ENCODE measurements at places on chromosomes 11 and 22.

- H3K4me1 ChIP-seq = peaks cover 46% of the 10 kb centered on the region
- peak; percentile 18 for DNase-seq
- H3K4me3 ChIP-seq = no peak overlapping the region
- H3K27me3 ChIP-seq = peaks cover 6% of the 10 kb centered on the region
- H3K36me3 ChIP-seq = no peaks in the 10 kb centered on the region
These were observed 3.1 kb upstream of the CAVIN3 start for GRCh38 chr11:6323291-6323905.

- no peaks in the 10 kb centered on the region for H3K4me1 ChIP-seq
- no peaks in the 10 kb centered on the region for H3K27me3 ChIP-seq
- H3K27ac ChIP-seq = no peak overlapping the region
- no peak overlapping the region for H3K4me3 ChIP-seq
These were observed 118.6 kb downstream of the ARHGAP42 start for GRCh38 chr11:100805506-100806199.

DNA sequence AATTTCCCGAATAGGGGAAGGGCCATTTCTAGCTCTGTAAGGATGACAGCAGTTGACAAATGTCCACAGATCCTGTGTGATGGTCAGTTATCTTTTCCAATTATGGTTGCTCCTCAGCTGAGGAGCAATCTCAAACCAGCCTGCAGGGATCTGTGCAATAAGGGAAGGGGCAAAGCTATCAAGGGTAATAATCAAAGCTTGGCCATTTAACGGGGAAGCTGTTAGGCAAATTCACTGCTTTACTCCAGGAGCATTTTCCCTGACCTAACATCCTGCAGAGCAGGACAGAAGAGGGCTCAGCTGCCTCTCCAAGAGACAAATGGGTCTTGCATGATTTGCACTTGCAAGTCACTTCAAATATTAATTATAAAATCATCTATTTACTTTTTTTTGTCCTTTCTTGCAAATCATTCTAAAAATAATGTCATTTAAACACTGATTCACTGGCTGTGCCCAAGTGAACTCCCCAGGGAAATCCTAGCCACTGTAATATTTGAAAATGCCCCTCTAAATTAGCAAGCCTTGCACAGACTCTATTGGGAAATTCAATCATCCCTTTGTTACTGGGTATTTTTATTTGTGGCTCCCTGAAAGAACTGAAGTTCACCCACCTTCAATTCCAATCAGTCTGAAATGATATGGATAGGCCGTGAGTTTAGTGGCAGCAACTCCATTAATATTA, 1256.7 kb downstream of the LRRC4C start:
- H3K4me1 ChIP-seq = no peaks in the 10 kb centered on the region
- no peak overlapping the region for H3K27ac ChIP-seq

GRCh38 chr11:119747868-119748660, 19.1 kb upstream of the NECTIN1 start:
- no peak overlapping the region for H3K27ac ChIP-seq
- DNase-seq = no peak
- H3K4me3 ChIP-seq = no peak overlapping the region

- H3K36me3 ChIP-seq = no peaks in the 10 kb centered on the region
- no peak overlapping the region for H3K4me3 ChIP-seq
- H3K4me1 ChIP-seq = no peaks in the 10 kb centered on the region
- H3K27ac ChIP-seq = no peak overlapping the region
- no peaks in the 10 kb centered on the region for H3K27me3 ChIP-seq
These were observed 3.1 kb upstream of the MMP8 start for GRCh38 chr11:102727890-102728289.

DNA sequence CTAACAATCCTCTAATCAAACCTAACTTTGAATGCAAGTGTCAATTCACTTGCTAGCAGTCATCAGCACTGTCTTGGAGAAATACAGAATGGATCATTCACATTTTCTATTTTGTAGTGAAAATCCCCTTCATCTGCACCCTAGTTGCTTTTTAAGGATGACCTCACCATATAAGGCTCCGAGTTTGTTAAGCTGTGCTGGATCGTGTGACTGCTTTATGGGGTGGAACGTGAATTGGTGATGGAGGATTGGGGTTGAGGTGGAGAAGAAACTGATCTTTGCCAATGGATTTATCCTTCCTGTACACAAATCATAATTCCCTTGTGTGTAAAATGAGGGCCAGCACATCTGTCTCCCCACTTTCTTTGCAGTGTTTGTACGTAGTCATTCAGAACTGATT, 85.6 kb upstream of the TBCEL start:
- no peaks in the 10 kb centered on the region for H3K4me1 ChIP-seq
- no peak overlapping the region for H3K4me3 ChIP-seq
- H3K27ac ChIP-seq = no peak overlapping the region
- no peak for DNase-seq
- H3K36me3 ChIP-seq = no peaks in the 10 kb centered on the region

DNA sequence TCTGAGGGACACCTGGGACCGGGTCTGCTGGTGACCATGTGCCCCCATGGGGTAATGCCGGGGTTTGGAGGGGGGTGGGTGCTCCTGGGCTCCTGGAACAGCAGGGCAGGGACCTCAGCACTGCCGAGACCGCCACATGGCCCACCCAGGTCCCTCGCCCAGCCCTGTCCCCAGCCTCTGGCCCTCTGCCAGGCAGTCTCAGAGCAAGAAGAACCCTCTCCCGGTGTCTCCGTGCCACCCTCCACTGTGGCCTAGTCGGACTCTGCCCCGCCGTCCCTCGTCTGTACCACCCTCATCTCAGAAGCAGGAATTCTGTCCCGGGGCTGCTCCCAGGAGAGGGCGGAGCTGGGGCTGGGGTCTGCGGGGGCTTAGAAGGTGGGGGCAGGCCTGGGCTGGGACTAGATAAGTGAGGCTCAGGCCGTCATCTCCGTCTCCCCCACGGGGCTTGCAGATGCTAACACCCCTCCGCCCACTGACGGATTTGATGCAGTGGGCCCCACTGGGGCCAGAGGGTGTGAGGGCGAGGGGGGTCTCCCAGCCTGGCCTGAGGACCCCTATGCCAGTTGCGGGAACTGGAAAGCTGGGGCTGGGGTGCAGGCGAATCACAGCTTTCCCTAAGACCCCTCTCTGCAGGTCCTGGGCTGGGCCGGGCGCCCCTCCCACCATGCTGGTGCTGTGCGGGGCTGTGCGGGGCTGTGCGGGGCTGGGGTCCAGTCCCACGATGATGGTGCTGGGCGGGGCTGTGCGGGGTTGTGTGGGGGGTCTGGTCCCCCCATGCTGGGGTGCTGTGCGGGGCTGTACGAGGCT, 1.1 kb downstream of the MUC5AC start:
- H3K27ac ChIP-seq = peak overlapping the region; percentile 34
- H3K4me3 ChIP-seq = peak overlapping the region; percentile 30
- H3K4me1 ChIP-seq = peaks cover 8% of the 10 kb centered on the region
- DNase-seq = peak; percentile 42
- peaks cover 31% of the 10 kb centered on the region for H3K36me3 ChIP-seq
- no peaks in the 10 kb centered on the region for H3K27me3 ChIP-seq

DNA sequence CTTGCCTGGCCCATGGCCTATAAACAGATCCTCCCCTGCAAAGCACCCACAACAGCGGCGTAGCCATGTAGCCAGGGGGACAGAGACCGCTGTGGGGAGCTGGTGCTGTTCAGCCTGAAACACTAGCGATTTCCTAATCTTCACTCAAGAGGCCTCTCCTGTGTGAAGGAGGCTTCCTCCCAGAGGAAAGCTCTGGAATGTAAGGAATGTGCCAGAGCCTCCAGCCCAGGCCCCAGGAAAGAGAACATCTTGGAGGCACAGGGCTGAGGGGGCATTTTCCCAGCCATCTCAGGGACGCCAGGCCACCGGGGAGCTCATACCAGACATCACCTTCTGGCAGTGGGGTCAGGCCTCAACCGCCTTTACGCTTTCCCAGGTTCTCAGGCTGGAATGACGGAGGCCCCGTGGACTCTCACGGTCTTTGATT, 24.0 kb downstream of the MIAT start:
- no peak overlapping the region for H3K4me3 ChIP-seq
- H3K27me3 ChIP-seq = no peaks in the 10 kb centered on the region
- no peak overlapping the region for H3K27ac ChIP-seq
- peaks cover 18% of the 10 kb centered on the region for H3K36me3 ChIP-seq
- no peaks in the 10 kb centered on the region for H3K4me1 ChIP-seq
- no peak for DNase-seq

DNA sequence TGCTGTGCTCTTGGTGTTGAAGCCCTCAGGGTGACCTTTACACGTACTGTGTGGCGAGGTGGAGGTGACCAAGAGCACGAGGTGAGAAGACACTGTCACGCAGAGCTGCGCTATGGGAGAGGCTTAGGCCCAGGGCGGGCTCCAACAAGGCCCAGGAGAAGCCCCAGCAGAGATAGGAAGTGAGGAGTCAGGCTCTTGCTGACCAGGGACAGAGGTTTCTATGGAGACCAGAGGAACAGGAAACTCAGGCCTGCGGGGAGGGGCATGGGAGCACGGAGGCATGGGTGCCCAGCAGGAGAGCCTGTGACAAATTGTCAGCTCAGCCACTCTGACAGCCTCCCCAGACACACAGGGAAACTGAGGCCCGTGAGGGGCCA, 15.8 kb downstream of the DGKZ start:
- peak overlapping the region; percentile 69 for H3K27ac ChIP-seq
- peak; percentile 46 for DNase-seq
- no peaks in the 10 kb centered on the region for H3K36me3 ChIP-seq

GRCh38 chr11:111173221-111173620, 72.3 kb upstream of the POU2AF2 start:
- H3K4me1 ChIP-seq = no peaks in the 10 kb centered on the region
- H3K27ac ChIP-seq = no peak overlapping the region
- no peak overlapping the region for H3K4me3 ChIP-seq
- no peaks in the 10 kb centered on the region for H3K27me3 ChIP-seq

DNA sequence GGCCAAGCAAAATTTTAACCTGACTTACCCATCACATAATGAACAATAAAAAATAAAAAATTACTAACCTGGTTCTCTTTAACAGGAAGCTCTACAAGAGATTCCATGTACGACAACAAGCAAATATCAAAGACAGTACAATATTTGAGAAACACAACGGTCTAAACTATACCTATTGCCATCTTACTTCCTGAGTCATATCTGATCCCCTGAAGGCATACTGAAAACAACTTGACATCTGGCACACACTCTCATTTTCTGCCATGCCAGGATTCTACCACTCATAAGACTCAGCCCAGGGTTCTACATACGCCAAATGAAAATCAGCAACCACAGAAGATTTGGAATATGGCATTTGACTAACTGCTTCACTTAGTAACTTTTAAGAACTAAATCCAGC, 13.8 kb downstream of the DENND5A start:
- H3K27ac ChIP-seq = no peak overlapping the region
- H3K4me1 ChIP-seq = peaks cover 24% of the 10 kb centered on the region
- no peaks in the 10 kb centered on the region for H3K36me3 ChIP-seq
- DNase-seq = no peak

DNA sequence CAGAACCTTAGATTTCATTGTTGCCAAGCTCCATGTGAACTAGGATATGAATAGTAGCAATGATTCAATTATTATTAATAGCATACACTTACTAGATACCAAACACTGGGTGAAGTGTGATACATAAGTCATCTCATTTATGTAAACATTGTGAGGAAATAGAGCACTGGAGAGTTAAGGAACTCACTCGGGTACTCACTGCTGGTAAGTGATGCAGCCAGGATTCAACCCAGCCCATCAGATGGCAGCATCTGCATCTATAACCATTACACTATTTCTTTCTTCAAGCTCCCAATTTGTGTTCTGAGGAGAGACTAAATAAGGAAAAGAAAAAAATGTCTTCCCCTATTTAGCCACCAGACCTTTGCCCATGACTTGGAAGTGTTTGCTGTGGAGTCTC, 10.2 kb upstream of the ALG8 start:
- no peak overlapping the region for H3K27ac ChIP-seq
- H3K4me3 ChIP-seq = no peak overlapping the region
- H3K4me1 ChIP-seq = no peaks in the 10 kb centered on the region
- no peaks in the 10 kb centered on the region for H3K36me3 ChIP-seq

- H3K36me3 ChIP-seq = no peaks in the 10 kb centered on the region
- no peaks in the 10 kb centered on the region for H3K27me3 ChIP-seq
- peak; percentile 6 for DNase-seq
- no peak overlapping the region for H3K4me3 ChIP-seq
These were observed 324.2 kb downstream of the DCDC1 start for GRCh38 chr11:31045335-31045734.

DNA sequence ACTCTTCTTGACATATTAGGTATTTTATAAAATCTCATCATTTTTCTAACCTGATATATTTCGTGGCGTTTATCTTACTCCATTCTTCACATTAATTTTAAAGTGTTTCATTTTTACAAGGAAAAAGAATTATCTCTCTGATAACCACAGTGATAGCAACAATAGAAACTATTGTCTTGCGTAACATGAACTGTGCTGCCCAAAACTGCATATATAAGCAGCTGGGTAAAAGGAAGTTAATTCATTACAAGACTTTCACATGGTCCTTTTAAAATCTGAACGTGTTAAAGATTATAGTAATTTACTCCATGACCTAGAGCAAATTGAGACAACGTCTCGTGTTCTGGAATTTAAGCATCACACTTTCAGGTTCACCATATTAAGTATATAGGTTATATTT, 210.4 kb upstream of the GRIA4 start:
- H3K27me3 ChIP-seq = no peaks in the 10 kb centered on the region
- no peaks in the 10 kb centered on the region for H3K36me3 ChIP-seq
- no peak overlapping the region for H3K4me3 ChIP-seq
- H3K27ac ChIP-seq = no peak overlapping the region

- H3K4me1 ChIP-seq = no peaks in the 10 kb centered on the region
- no peak for DNase-seq
- H3K4me3 ChIP-seq = no peak overlapping the region
- no peaks in the 10 kb centered on the region for H3K27me3 ChIP-seq
- H3K36me3 ChIP-seq = no peaks in the 10 kb centered on the region
These were observed 72.4 kb upstream of the FAT3 start for GRCh38 chr11:92152245-92152644.

GRCh38 chr11:59802639-59803176, 7.9 kb downstream of the MRPL16 start:
- H3K27me3 ChIP-seq = no peaks in the 10 kb centered on the region
- peak overlapping the region; percentile 5 for H3K27ac ChIP-seq
- peaks cover 78% of the 10 kb centered on the region for H3K36me3 ChIP-seq
- DNase-seq = peak; percentile 87
- no peak overlapping the region for H3K4me3 ChIP-seq

DNA sequence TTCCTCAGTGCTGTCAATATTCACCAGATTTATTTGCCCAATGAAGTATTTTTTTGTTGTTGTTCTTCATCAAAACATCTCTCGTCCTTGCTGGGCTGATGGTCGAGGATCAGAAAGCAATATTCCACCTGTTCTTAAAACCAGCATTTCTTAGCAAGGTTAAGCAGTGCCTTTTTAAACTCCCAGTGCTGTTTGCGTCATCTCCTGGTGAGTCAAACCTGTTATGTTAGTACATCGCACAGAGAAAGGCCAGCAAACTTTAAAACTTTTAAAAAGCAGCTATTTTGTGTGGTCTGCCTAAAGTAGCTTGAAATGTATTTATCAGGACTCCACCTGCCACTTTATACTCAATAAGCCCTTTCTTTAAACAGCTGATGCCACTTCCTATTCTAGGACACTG, 802.0 kb downstream of the KCNA4 start:
- H3K4me3 ChIP-seq = no peak overlapping the region
- H3K27me3 ChIP-seq = no peaks in the 10 kb centered on the region
- H3K4me1 ChIP-seq = no peaks in the 10 kb centered on the region
